ENCODE measurements at places on chromosomes 3 and 15. TPM values are rescaled to one million over a fixed set of nuclear protein-coding genes. Genes with fewer than 3 reads are reported as not detected.

DNA sequence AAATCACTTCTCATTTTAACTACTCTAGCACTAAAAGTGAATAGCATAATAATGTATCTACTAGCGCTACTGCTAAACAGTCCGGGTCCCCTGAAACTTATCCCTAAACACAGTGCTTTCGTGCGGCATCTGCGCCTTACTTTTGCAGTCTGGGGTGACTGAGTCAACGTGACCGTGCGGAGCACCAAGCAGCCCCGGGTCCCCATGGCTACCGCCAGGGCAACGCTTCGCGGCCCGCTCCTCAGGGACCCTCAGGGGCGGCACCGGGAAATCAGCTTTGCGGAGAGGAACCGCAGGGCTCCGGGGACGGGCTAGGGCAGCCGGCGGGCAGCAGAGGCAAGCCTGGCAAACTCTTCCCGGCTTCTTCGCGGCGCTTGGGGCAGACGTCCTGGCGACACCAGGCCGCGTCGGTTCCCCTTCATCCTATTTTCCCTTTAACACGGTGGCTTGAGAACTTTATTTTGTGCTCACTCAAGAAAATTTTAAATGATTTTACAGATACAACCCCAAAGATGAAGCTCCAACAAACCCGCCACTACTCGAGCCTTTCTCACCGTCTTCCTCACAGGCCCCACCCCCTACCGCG lies 757 bp upstream of the DIPK2A start:
- peak; percentile 87 for DNase-seq

- DNase-seq: no peak
Measured at GRCh38 chr3:170589113-170589512, 3.2 kb upstream of the SLC7A14 start.

The MINAR1 gene
- 1.5 TPM for total RNA-seq

The ZNF660 gene
- total RNA-seq: 14.7 TPM

The RAB7A gene
- 51.2 TPM for total RNA-seq

All from neural progenitor cell (in vitro differentiated cells).